Esophagus mucosa (tissue), 1 donor: ENCODE measurements at places on chromosomes 1 and 21.

DNA sequence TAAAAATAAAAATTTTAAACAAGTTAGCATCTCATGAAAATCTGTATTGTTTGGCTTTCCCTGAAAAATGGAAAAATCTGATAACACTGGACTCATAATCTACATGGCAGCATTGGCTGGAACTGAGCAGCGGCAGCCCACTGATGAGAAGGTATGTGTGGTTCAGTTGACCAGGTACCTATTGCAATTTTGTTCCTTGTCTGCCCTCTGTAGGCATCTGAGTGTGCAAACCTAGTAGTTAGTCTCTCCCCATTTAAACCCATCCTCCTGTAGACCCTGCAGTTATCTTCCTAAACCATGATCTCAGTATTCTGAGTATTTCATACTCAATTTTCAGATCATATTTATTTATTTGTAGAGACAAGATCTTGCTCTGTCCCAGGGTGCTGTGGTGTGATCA, 59.4 kb upstream of the SERBP1 start:
- ATAC-seq = peak; percentile 52

DNA sequence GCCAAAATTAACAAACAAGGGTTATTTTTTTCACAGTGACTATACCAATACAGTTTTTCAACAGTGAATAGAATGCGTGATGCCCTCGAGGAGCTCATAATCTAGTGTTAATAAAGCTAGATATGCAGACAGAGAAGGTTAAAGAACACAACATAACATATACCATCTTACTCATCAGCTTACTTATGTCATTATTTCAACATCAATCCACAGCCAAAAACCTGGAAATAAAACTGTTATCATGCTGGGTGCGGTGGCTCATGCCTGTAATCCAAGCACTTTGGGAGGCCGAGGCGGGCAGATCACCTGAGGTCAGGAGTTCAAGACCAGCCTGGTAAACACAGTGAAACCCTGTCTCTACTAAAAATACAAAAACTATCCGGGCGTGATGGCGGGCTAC, 6.1 kb downstream of the STX6 start:
- peak; percentile 56 for ATAC-seq

GRCh38 chr1:70487910-70488665, 77.0 kb downstream of the CTH start:
- peak; percentile 55 for ATAC-seq

- ATAC-seq = no peak
Measured at GRCh38 chr1:47792779-47793178, 204.4 kb downstream of the TRABD2B start.
